ENCODE measurements at places on chromosomes 2 and 18.

GRCh38 chr18:55699233-55699765 lies 111.3 kb upstream of the TCF4 start:
- no peak for DNase-seq

- DNase-seq = no peak
Measured at GRCh38 chr2:161980976-161981375, 93.0 kb downstream of the DPP4 start.

GRCh38 chr18:42039396-42039795 lies 84.4 kb downstream of the PIK3C3 start:
- no peak for DNase-seq

- no peak for DNase-seq
Measured at GRCh38 chr2:71603851-71604725, 150.7 kb downstream of the DYSF start.

DNA sequence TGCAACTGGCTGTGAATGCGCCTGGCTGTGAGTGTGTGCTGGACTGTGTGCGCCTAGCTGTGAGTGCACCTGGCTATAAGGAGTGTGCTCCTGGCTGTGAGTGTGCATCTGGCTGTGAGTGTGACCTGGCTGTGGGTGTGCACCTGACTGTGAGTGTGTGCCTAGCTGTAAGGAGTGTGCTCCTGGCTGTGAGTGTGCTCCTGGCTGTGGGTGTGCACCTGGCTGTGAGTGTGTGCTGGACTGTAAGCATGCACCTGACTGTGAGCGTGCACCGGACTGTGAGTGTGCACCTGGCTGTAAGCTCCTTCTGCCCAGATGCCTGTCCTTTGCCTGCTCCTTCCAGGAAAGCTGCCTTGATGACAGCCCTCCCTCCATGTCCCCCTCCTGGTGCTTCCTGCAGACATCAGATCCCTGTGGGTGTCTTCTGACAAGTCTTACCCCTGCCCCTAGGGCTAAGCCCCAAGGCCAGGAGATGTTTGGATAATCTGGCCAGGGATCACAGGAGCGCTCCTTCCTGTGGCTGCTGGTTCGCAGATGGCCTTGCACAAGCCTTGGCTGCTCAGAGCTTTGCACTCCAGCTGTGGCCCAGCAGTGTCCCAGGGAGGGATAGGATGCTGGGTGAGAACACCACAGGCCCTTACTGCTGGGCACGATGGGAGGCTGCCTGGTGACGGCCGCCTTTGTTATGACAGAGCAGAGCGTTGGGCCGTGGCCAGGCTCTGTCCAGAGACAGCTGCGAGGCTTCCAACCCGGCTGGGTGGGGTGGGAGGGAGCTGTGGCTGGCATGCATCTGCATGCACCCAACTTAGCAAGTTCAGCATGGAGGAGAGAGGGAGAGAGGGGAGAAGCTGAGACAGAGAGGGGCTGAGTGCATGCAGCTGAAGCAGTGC lies 89.9 kb downstream of the GLI2 start:
- DNase-seq = no peak

- no peak for DNase-seq
Measured at GRCh38 chr18:12098374-12098773, 4.7 kb downstream of the ANKRD62 start.

DNA sequence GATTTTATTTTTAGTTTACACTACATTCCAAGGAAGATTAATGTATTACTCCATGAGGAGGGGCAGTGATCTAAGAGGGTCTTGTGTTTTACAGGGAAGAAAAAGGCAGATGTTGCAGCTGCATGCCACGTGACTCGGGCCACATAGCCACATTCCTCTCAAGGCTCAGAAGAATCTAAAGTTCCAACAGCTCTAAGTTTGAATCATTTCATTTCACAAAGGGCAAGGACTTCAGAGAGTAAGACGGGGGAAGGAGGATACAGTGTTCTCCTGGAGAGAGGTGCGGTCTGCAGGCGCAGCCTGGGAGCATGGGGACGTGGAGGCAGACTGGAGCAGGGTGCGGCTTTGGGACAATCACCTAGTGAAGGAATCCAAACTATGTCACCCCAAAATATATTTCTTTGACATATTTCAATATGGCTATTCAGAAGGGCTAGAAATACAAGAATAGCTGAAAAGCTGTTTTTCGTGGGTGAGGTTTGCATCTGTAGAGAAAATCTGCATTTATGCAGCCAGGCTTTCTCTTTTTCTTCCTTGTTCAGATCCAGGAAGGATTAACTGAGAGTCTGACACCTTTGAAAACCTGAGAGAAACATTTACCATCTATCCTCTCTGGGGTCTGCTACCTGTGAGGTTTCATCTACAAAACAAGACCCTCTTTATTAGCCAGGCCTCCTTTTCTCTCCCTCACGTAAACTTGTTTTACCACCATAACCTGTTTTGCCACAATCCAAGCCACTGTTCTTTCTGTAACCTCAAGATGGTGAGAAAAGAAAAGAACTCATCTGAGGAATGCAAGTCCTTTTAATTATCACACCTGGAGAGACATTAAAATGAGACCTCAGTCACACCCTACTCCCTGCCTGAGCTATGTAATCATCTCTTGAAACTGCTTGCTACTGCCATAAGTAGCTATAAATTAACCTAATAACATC lies 165.1 kb upstream of the NDUFV2 start:
- DNase-seq = no peak

DNA sequence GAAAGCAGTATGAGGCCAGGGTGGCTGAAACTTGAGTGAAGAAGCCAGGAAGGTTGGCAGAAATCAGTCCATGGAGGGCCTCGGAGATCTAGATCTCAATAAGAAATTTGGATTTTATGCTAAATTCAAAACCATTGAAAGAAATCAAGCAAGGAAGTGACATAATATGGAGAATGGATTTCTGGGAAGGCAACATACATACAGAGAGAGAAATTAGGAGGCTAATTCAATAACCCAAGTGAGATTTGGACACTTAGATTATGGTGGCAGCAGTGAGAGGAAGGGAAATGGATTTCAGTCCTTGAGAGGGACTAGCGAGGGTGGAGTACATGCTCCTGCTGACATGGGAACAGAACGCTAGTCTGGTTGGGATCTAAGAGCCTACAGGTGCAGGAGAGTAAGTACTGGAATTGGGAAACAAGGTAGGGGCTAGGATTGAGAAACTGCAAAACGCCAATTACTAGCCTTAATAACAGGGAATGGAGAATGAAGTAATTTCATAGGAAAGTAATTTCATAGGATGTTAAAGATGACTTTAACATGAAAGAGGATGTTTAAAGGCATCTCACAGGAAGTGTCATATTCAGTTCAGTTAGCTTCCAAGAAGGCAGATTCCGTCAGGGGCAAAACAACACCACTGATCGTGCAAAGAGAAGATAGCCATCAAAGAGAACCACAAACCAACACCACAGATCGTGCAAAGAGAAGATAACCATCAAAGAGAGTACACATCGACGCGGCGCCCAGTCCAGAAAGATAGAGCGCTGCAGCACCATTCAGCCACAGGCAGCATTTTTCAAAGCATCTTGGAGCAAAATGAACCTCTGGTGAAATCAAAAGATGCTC lies 27.2 kb downstream of the CDKL4 start:
- peak; percentile 70 for DNase-seq

- peak; percentile 78 for DNase-seq
Measured at GRCh38 chr2:120177001-120177621, 46.1 kb downstream of the TMEM185B start.

- DNase-seq = no peak
Measured at GRCh38 chr2:28617502-28618184, 121.8 kb downstream of the PLB1 start.

DNA sequence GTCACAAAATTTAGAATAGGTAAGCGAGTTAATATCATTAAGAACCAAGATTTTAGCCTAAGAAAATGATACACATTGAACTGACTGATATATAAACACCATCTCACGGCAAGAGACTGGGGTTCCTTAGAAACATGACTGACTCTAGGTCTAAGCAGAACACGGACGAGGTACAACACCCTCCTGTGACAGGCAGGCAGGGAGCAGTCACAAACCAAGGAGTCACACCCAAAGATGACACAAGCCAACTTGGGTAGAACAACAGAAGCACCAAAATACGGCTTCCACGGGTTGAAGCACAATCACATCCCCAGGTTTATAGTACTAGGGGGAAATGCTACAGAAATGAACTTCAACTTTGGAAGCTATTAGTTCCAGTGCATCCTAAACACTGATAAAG lies 24.3 kb downstream of the HDLBP start:
- DNase-seq = no peak

GRCh38 chr2:173866874-173867618 lies 98.1 kb downstream of the SP3 start:
- DNase-seq = no peak

Data from stimulated activated naive CD4-positive, alpha-beta T cell treated with Interleukin-2 at 50 U/mL for 16 hours (primary cell).